Aorta (tissue), 5 donors: ENCODE measurements at places on chromosomes 16 and 17.

DNA sequence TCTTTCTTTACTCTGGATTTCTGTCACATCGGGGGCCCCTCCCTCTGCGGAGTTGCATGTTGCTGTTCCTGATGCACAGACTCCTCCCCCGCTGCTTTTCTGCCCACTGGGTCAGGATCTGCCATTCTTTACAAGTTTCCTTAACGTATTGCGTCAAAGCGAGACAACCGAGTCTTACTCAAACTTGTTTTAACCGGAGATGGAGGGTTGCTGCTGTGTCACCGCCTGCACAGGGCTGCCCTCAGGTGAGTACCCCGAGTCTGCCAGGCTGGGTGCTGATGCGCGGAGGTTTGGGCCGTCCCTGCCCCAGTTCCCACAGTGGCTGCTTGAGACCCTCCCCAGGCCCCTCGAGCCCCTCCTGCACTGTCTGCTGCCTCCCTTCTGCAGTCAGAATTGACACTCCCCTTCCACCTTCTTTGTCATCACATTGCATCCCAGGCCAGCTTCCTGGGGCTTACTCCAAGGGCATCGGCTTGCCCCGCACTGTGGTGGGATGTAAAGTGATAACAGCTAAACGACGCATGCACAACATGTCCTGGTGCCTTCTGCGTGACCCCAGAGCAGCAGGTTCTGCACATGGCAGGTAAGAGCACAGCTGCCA lies 19.3 kb downstream of the CARHSP1 start:
- DNase-seq: no peak

GRCh38 chr16:65749506-65749905 lies 617.0 kb upstream of the CDH5 start:
- DNase-seq: no peak

DNA sequence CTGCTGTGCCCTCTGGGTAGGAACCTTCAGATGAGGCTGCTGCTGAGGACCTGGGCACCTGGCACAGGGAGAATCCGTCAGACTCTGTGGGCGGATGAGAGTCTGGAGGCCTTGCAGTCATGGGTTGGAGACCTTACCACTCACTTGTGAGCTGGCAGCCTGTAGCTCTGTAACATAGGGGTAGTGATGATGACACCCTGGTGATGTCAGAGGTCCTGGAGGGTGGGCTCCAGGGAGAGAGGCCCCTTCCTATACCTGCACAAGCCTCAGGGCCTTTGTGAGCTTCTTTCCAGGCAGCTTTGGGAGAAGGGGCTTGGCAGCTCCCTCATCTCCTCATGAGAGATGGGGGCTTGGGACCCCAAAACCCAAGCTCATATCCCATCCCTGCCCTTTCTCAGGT lies 1.6 kb downstream of the MIEF2 start:
- no peak for DNase-seq

DNA sequence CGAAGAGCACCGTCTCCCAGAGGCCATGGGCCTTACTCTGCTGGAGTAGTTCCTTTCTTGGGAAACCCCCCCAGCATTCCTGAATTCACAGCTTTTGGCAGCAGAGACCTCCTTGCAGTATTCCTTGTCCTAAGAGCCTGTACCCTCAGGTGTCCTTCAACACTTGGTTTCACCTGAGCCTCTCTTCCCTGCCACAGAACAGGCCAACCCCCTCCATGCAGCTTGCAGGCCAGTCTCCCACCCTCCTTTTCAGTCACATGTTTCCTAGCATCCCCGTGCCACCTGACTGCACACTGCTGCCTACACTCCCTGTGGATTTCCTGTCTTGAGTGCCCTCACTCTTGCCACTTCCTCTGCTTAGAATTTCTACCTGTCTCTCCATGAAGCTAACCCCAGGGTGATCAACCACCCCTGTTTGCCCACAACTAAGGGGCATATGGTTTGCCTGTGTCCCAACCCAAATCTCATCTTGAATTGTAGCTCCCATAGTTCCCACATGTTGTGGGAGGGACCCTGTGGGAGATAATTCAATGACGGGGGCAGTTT lies 65.5 kb downstream of the DYNLRB2 start:
- no peak for DNase-seq

DNA sequence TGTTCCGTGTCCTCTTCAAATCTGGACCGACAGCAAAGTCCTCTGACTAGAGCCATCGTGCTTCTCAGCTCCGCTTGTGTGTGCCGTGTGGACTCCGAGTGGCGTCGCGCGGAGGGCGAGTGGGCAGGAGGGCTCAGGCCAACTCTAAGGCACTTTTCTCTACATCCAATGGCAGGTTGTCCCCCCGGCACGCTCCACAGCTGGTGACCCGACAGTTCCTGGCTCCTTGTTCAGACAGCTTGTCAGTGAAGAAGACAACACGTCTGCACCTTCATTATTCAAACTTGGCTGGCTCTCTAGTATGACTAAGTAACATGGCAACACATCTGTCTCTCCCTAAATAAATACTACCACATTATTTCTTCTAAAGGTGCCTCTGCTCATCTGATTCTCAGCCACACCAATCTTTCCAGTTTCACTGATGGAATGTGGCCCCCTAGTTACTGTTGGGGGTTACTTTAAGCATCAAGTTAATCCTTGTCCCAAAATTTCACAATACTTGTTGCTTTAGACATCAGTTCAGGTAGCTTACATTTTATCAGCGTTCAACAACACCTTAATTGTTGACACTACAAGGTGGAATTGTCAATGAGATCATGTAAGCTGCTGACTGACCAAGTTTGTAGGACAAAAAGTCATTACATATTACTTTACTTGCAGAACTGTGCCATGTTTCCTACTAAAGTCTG lies 15.4 kb downstream of the COG1 start:
- DNase-seq: no peak

GRCh38 chr16:81624760-81625543 lies 154.1 kb upstream of the PLCG2 start:
- DNase-seq: no peak
